Lower leg skin (tissue), 4 donors: ENCODE measurements at places on chromosomes 2 and 18. TPM values are rescaled to one million over a fixed set of nuclear protein-coding genes. Genes with fewer than 3 reads are reported as not detected.
A peak's percentile ranks its signal among the peaks of the same experiment; 100 is the strongest.

- DNase-seq, result no peak
These were observed 61.4 kb downstream of the MTCL1 start for GRCh38 chr18:8766559-8767293.

DNA sequence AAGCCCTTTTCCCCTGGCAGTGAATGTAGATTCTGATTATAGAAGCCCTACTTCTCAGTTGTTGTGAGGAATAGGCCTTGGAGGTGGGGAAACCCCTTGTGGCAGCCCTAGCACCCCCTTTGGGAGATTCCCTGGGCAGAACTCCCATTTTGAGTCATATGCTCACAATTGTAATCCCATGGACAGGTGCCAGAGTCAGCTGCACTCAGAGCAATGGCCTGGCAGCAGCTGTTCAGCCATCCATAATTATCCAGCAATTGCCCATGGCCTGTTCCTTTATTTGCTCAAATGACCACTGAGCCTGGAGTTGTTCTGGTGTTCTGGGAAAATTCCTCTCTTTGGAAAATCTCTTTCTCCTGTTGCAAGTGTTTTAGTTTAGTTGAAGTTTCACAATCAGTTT, 71.7 kb downstream of the PTRHD1 start:
- DNase-seq, result peak; percentile 59

DNA sequence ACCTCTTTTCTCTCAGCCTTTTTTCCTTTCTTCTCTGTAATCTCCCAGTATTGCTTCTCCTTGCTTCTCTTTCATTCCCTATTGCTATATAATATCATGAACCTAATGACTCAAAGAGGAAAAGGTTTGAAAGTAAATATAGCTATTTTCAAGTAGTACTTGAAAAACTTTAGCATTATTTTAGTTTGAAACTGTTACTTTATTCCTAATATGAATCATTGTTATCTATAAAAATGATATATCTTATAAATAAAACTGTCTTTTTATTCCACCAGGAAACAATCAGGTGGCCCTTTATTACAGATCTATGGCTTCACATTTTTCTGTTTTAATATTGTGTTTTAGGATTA, 311 bp upstream of the SCN1A start:
- no peak for DNase-seq

- no peak for DNase-seq
These were observed 20.2 kb downstream of the CLK1 start for GRCh38 chr2:200843993-200844948.

GRCh38 chr18:14781671-14782070, 33.7 kb downstream of the ANKRD30B start:
- DNase-seq, result no peak

Gene GCG
- total RNA-seq, result not detected

Gene SERPINE2
- 3.8 TPM for total RNA-seq
